Cardiac fibroblast (primary cell): ENCODE measurements at places on chromosomes 12 and 14.
A peak's percentile ranks its signal among the peaks of the same experiment; 100 is the strongest.

DNA sequence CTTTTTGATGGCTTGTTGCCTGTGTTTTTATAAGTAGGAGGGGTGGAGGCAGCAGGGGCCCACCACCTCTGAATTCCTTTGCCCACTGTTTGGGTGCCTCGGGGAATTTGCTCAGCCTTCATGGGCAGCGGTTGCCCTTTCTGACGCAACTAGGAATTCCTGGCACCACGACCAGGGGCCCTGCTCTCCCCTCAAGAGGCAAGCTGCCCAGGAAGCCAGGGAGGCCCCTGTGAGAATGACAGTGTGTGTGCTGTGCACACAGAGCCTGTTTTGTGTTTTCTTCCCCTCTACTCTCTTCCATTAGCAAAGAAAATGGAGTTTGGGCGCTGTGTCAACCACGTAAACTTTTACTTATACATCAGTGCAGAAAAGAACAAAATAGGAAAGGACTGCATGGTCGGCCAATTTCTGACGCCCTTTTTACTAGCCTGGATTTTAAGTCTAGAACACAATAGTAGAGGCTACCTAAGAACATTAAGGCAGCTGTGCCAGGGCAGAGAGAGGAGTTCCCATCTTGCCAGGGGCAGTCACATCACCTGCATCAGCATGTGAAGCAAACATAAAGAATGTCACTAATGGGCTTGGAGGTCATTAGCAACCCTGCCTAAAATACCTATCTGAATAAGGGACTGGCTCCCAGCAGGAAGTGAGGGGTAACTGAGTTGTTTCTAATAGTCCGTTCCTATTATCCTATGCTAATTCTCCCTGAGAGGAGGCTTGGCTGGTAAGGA, 17.9 kb upstream of the PTGR2 start:
- no peak for DNase-seq

GRCh38 chr14:84646786-84647500, 883.0 kb upstream of the FLRT2 start:
- peak; percentile 14 for DNase-seq

- DNase-seq, result no peak
Observed at GRCh38 chr14:33349871-33350270, 411.2 kb downstream of the NPAS3 start.

DNA sequence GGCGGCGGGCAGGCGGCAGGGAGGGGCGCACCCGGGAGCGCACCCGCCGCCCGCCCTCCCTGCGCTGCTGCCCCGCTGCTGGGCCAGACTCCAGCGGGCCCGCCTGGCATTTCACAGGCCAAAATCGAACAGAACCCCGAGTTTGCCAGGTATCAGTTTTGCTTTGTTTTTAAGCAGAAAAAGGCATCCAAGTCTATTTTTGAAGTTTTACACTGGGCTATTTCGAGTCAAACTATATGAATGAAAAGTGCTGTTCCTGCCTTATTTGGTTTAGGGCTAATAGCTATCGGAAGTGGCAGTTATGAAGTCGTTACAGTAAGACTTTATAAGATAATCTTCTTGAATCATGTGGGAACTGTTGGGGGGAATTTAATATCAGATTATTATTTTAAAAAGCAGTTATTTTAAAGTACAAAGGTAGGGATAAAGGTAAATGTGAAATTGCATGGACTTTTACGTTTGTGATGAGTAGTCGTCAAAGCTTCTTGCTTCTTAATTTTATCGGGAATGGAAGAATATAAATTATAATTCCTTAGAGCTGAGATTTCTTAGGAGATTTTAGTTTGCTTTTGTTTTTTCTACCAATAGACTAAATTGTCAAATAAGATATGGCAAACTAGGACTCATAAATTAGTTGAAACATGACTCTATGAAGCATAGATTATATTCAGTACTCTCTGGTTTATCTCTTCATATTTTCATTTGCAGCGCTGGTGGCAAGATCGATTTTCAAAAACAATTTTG, 1.1 kb downstream of the MSRB3 start:
- peak; percentile 46 for DNase-seq

GRCh38 chr12:26121323-26122060, 3.3 kb downstream of the BHLHE41 start:
- no peak for DNase-seq

DNA sequence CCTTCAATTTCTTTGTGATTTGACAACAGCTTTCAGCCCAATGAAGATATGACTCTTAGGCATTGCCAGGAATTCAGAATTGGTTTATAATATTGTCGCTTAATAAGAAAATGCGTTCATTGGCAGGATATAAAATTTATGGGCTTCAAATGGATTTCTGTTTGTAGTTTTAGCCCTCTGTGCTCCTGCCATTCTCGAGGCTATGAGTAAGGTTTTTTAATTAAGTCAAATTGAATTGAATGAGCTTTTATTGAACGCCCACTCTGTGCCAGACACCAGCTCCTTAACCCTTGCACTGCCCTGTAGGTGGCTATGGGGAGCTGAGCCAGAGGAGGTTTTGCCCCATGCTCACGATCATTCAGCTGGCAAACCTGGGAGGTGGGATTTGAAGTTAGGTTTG, 115.1 kb downstream of the SLC25A47 start:
- DNase-seq, result no peak

GRCh38 chr14:67512463-67513310, 20.4 kb upstream of the PLEKHH1 start:
- DNase-seq, result no peak

- peak; percentile 76 for DNase-seq
Observed at GRCh38 chr12:29043069-29043468, 106.0 kb upstream of the FAR2 start.

DNA sequence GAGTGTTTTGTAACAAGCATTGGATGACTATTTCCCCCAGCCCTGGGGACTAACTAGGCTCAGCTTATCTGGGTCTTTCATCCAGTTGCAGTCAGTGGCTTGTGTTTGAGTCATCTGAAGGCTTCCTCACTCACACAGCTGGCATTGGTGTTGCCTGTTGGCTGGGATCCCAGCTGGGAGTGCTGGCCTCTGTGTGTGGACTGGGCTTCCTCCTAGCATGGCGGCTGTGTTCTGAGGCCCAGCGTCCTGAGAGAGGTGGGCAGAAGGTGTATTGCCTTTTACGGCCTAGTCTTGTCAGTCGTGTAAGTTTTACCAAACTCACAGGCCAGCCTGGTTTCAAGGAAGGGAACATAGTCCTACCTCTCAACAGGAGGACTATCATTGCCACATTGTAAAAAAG, 28.3 kb upstream of the PPP2R5C start:
- peak; percentile 53 for DNase-seq

- no peak for DNase-seq
Observed at GRCh38 chr12:104485651-104486362, 29.1 kb downstream of the CHST11 start.

- DNase-seq, result peak; percentile 65
Observed at GRCh38 chr14:104688505-104689108, 811 bp upstream of the INF2 start.

GRCh38 chr14:23351681-23352505, 794 bp downstream of the SLC22A17 start:
- DNase-seq, result no peak

DNA sequence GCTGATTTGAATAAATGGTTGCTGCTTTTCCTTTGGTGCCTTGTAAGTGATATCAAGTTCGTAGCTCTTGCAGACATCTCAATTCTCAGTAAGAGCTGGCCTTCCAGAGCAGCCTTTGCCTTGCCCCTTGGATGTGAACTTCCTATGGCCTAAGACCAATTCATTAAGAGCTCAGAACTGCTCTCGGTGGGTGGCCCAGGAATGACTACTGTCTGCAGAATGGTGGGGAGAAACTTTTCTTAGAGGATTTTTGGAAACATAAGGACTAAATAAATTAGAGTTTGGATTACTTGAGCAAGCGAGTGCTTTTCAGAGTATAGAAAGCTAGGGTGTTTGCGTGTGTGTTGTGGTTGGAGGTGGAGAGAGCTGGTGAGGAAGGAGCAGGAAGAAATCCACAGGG, 306.4 kb upstream of the TBX3 start:
- DNase-seq, result no peak

DNA sequence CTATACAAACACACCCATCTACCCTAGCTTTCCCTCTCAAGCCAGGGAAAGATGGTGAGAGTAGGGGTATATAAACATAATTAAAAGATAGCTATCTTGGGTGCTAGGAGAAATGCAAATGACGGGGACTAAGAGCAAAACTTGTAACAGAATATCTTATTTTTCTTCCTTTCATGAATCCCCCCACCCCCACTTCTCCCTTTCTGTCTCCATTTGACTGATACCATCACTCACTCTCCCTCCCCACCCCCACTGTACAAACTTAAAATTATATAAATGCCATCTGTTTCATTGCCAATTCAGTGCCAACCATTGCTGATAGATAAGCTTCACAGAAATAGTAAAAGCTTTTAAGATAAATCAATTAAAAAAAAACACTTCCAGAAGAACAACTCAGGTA, 268.6 kb downstream of the SLC6A15 start:
- DNase-seq, result no peak

GRCh38 chr12:52555577-52555976, 2.6 kb upstream of the KRT71 start:
- no peak for DNase-seq

- DNase-seq, result no peak
Observed at GRCh38 chr14:99578541-99579101, 25.4 kb downstream of the CCDC85C start.

- no peak for DNase-seq
Observed at GRCh38 chr14:27995691-27996090, 770.9 kb upstream of the FOXG1 start.

GRCh38 chr12:27177706-27178105, 66.4 kb upstream of the STK38L start:
- peak; percentile 95 for DNase-seq

DNA sequence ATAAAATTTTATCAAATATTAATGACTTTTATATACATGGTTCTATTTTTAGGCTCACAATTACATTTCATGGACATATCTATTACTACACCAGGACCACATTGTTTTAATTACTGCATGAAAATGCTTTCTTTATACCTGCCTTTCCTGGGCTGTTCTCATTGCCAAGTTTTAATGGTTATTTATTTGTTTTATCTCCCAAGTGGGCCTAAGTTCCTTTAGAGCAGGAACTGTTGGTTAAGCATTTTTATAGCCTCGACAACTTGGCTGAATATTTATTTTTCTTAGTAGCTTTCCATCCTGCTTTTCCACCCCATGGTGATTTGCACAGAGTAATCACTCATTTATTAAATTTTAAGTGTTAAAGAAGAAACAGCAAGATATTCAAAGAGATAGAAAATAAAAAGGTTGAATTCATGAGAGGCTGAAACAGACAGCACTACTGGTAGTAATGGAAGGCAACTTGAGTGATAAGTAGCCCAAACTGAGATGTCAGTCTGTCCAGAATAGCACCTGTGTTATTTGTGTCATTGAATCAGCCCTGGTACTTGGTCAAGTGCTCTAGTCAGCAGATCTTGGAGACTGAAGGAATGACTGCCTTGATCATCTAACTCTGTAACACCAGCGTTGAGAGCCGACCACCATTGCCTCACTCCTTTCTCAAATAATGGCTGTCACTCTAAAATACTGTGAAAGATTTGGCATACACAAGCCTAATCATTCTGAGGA, 119.1 kb upstream of the EGLN3 start:
- no peak for DNase-seq

DNA sequence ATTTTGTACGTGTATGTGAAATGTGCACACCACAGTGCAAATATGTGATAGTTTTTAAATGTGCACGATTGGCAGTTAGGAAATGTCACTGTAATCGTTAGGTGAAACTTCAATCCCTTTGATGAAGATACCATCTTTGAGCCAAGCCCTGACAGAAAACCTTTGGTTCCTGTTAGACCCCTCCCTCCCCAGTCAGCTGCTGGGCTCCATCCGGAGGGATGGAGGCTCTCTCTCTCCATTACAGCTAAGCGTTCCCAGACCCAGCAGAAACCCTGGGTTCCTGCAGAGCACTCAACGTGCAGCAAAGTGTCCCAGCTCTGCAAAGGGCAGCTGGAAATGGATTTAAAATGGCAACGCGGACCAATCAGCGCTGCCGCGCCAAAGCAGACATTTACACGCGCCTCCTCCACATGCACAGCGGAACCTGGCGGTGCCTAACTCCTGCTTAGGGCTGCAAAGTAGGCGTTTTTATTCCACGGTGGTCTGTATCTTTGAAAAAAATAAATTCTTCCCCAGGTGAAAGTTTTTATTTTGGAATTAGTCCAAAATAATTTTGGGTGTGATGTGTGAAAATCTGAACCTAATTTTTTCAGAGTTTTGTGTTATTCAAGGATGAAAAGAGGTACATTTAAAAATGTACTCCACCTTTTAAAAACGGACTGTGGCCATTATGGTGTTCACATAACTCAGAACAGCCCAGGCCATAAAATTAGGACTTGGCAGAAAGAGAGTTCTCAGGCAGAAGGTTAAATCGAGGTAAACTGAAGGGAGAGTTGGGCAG, 1.4 kb upstream of the HMGA2 start:
- DNase-seq, result peak; percentile 81

- DNase-seq, result peak; percentile 33
Observed at GRCh38 chr12:12859690-12860089, 31.7 kb upstream of the GPRC5A start.

GRCh38 chr12:130016194-130016593, 112.4 kb upstream of the TMEM132D start:
- DNase-seq, result no peak

- peak; percentile 54 for DNase-seq
Observed at GRCh38 chr14:53151523-53152183, 1.5 kb downstream of the DDHD1 start.

- DNase-seq, result no peak
Observed at GRCh38 chr12:1878695-1879094, 39.8 kb downstream of the CACNA2D4 start.

- no peak for DNase-seq
Observed at GRCh38 chr14:87813211-87813610, 179.8 kb downstream of the GALC start.

DNA sequence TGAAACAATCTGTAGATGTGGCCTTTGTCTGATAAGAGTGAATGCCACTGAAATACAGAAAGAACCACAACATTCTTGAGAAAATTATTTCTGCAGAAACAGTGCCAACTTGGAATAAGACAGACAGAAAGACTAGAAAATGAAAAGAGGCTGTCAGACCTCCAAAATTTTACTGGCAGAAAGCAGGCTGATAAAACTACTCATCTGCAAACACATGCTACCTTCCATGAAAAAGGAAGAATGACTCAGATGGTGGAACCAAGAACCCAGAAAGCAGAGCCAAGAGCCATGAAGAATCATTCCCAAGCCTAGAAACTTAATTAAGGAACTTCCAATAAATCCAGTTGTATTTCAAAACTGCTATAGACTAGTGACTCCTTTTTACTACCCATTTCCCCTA, 31.9 kb upstream of the OSBPL8 start:
- peak; percentile 85 for DNase-seq

DNA sequence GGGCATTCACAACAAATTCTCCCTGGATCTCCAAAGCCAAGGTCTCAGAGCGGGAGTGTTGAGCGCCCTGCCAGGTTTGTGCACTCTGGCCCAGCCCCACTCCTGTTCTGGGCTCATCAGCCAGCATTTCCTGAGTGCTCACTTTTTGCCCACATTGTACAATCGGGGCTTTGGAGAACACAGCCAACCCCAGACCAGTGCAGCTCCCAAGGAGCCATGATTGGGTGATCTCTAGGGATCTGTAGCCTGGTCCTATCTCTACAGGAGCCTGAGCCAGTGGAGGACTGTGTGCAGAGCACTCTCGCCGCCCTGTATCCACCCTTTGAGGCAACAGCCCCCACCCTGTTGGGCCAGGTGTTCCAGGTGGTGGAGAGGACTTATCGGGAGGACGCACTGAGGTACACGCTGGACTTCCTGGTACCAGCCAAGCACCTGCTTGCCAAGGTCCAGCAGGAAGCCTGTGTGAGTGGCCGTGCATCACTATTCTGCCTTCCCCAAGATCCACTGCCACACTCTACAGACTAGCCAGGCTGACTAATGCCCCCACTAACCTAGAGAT, 2.8 kb downstream of the ARHGEF40 start:
- DNase-seq, result no peak
